GM13977 (cell line): ENCODE measurements at places on chromosomes 13 and 19.

DNA sequence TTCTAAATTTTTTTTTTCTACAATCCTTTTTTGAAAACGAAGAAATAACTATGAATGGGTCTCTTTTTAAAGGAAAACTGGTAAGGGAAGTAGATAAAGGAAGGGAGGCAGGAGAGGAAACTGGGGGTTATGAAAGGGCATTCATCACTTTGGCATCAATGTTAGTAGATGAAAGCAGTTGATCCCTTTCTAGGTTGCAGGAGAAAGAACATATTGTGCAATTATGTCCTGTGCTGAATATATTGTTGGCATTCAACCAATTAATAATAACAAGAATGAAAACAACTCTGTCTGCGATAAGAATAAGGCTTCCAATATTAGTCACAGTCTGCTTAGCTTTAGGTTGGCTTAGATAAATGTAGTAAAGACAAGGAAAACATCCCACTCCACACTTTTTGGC, 796.8 kb upstream of the KLHL1 start:
- no peak for DNase-seq

GRCh38 chr13:109995578-109995977, 209.2 kb upstream of the IRS2 start:
- DNase-seq = no peak

DNA sequence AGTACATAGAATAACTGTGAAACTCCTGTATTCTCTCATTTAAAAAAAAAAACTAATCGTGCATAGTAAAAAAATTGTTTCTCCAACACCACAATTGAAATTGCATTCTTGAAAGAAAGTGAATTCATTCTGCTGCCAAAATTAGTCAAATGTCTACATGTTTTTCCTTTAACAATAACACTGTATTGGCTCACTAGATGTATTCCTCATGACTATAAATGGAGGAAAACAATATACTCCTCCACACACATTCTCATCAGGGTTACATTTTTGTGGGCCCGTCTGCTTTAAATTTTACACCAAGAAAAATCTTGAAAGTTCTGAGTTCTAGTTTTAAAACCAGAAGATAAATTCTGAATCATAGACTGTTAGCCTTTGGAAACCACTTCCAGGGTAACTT, 233.6 kb downstream of the KLF12 start:
- no peak for DNase-seq

GRCh38 chr19:28424077-28424476, 788.9 kb downstream of the UQCRFS1 start:
- no peak for DNase-seq

DNA sequence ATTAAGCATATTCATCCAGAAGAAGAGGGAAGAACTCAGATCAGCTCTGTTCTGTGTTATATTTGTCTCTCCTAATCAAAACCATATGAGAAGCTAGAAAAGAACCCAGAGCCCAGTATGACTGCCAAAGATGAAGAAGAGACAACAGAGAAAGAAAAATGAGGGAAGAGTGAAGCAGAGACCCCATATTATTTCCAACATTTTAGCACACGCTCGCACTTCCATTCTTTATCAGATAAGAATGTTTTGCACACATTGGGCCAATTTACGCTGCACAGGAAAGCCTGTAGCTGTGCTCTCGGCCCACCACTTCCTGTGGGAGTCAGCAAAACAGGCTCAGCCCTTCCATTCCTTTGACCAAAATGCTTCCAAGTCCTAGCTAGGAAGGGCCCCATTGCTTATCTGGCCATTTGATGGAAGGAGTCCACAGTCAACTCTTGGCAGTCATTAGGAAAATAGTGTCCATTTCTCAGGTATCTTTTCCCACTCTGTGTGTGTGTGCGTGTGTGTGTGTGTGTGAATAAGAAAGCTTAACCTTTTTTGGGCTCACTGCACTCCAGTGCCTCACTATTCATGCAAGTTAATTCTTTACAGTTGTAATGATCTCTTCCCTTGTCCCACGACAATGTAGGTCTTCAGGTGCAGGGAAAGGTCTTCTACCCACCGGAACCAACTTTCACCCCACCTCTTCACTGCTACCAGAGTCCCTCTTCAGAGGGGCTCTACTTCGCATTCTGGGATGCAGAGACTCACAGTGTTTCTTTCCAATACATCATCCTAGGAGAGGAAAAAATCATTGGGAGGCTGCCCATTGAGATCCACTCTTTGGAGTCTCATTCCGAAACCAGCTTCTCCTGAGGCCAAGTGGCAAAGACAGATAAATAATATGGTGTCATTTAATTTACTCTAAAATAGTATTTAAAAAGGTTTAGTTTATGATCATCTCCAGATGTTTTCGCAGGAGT, 237.5 kb downstream of the COG6 start:
- no peak for DNase-seq

DNA sequence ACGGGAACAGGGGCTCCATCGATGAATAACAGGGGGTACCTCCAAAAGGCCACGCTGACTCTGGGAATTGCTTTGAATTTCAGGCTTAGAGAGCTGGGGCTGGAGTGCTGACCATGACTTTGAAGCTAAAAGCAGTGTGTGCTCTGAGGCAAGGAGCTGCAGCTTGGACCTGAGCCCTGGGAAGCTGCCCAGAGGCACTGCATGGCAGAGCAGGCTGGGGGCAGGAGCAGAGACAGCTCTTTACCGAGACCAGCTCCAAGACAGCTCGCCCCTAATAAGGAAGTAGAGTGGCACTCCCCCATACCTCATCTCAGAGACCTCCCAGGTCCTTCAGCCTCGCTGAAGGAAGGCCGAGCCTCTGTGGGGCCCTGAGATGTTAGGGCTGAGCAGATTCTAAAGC, 200.2 kb downstream of the COL4A1 start:
- DNase-seq = no peak

DNA sequence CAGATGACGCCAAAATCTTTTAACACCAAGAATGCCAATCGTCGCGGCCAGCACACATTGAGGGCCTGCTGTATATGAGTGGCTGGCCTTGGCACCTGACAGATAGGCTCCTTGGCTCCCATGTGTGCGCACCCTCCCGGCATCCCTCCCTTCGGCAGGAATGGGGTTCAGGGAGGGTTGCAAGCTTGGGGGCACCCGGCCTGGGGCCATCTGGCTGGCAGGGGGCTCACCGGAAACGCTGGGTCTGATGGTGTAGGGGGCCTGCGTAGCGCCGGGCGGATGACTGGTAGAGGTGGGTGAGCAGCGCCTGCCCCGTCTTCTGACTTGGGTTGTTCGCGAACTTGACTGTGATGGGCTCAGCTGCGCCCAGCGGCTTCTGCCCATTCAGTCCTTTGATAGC, 22.4 kb downstream of the PRKCSH start:
- DNase-seq = no peak

- DNase-seq = no peak
These were observed 200.1 kb downstream of the NDFIP2 start for GRCh38 chr13:79681069-79681468.

DNA sequence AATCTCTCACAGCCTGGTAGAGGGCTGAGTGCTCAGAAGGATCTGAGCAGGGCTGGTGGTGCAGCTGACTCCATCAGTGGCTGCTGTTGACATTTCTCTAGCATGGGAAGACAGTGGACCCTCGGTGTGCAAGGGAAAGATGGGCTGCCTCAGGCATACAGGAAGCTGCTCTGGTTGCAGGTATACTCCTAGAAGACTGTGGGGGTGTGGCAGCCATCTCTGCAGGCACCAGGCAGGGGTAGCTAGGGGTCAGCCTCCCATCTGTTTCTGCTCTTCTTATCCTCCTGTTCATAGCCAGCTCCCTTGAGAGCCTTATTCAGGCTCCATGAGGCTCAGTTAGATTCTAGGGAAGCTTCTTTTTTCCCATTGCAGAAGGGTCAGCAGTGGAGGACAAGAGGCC, 475.5 kb downstream of the TSHZ3 start:
- no peak for DNase-seq

DNA sequence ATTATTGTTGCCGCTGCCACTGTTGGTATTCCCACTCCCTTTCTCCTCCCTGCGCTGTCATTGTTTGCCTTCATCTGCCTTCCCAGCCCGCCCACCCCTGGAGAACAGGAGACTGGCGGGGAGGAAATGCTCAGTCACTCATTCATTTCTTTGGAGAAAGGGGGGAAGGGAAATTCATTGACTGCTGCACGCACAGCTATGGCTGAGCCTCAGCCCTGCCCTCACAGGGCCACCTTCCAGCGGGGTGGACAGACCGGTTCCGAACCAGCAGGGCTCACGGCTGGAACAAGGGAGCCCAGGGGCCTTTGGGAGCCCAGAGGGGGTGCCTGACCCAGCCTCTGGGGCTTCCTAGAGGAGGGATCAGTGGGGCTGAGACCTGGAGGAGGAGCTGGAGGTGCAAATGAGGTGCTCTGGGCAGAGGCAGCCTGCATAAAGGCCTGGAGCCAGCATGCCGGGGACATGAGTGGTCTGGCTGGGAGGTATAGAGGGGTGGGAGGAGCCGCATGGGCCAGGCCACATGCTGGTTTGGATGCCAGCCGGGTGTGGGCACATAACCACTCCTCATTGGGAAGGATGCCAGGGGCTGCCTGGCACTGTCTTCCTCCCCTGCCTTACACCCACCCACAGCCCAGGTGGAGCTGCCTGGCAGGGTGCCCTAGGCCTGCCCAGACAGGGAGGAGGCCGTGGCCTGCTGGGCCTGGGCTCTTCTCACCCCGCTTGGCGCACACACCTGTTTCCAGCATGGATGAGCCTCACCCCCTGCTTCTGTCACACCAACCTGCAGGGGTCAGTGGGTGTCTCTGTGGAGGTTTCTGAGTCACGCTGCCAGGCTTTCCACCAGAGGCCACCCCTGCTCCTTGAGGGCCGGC, 26.8 kb downstream of the PPP5C start:
- DNase-seq = no peak
